ENCODE measurements at places on chromosomes 16 and 17.

DNA sequence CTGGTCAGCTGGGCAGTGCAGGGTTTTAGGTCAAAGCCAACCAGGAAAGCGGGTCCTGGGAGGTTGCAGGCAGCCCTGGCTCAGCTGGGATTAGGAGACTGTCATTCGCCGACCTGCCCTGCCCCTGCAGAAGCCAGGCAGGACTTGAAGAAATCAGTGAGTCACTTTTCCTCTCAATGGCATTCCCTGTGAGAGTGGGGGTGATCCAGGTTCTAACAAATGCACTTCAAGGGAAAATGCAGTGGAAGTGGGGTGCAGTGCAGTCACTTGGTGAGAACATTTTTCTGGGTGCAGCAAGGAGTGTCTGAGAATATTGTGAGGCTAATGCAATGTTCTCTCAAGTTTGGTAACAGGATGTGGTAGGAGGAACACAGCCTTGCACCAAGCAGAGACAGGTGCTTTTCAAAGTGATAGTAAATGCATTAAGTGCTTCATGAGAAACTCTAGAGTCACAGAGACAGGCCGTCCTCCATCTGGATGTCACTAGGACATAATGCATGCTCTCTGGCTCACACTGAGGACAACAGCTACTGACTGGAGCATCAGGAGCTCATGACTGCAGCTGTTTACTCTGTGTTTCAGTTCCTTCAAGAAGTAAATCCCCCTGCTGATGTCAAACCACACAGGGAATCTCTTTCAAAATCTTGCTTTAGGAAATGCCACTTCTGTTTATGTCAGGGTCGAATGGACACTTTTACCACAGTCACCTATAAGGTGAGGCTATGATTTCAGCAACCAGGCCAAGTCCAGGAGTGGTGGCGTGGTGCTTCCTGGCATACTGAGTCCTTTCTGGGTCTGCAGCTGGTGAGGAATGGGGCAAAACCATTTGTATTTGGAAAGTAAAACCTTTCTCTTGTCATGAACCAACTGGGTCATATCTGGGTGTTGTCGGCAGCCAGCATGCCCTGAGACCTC, 16.7 kb downstream of the CDK5R1 start:
- DNase-seq: peak; percentile 82

GRCh38 chr17:2779545-2779944, 16.7 kb upstream of the RAP1GAP2 start:
- DNase-seq: no peak

DNA sequence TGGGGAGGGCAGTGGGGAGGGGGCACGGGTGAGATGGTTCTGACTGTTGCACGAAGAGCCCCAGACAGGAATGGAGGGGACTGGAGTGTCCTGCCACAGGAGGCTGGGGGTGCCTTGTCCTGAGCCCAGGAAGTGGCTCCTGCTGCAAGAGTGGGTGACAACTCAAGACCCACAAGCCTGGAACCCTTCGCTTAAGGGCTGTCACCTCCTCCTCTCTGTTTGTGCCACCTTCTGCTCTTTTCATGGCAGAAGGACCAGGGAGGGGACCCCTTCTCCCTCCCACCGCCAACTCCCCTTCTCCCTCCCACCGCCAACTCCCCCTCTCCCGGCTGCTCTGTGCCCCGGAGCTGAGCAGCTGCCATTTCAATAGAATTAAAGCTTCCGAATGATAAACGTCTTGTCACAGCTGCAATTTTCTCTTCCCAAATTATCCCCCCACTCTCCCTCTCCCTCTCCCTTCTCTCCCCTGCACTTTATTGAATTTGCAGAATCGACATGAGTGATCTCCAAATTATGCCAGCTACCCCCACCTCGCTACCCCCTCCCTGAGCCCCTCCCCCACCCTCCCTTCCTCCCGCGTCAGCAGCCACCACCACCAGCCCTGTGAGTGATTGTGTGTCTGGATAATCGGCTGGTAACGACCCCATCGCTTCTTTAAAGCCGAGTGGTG, 13.7 kb downstream of the GJD3 start:
- DNase-seq: no peak

GRCh38 chr16:79535130-79535529, 65.4 kb downstream of the MAF start:
- DNase-seq: no peak

GRCh38 chr17:61809816-61810392, 53.4 kb downstream of the BRIP1 start:
- DNase-seq: no peak
